Activated naive CD4-positive, alpha-beta T cell treated with anti-CD3 and anti-CD28 coated beads for 36 hours (primary cell): ENCODE measurements at places on chromosomes 4 and X. TPM values are rescaled to one million over a fixed set of nuclear protein-coding genes. Genes with fewer than 3 reads are reported as not detected.

Gene PIR
- 9.2 TPM for total RNA-seq

Gene SPANXN3
- total RNA-seq, result not detected

Gene RIPPLY1
- total RNA-seq, result not detected

Gene KLHL34
- total RNA-seq, result 1.2 TPM

Gene COL4A6
- total RNA-seq, result not detected

Gene STARD8
- 0.07 TPM for total RNA-seq

Gene CCSER1
- total RNA-seq, result not detected

Gene TMEM271
- not detected for total RNA-seq

Gene BMPR1B
- total RNA-seq, result 0.10 TPM

Gene DOK7
- total RNA-seq, result not detected

Gene FAT4
- not detected for total RNA-seq
